Breast epithelium (tissue), 4 donors: ENCODE measurements at places on chromosomes 5 and 9.

- DNase-seq: no peak
These were observed 47.6 kb downstream of the ACO1 start for GRCh38 chr9:32431940-32432555.

GRCh38 chr5:150066901-150067396 is 19.4 kb downstream of the CSF1R start:
- no peak for DNase-seq

- DNase-seq: no peak
These were observed 1.7 kb upstream of the ALDH1A1 start for GRCh38 chr9:72954431-72955125.

DNA sequence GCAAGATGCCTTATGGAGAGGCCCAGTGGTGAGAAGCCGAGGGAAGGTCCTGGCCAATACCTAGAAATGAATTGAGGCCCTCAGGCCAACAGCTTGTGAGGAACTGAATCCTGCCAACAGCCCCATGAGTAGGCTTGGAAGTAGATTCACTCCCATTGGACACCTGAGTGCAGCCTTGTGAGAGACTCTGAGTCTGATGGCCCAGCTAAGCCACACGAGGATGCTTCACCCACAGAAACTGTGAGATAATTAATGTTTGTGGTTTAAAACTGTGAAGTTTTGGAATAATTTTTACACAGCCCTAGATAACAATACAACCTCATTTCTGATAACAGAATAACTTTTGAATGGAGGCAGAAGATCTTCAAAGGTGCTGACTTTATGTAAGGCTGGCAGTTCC is 65.9 kb upstream of the DAP start:
- no peak for DNase-seq

DNA sequence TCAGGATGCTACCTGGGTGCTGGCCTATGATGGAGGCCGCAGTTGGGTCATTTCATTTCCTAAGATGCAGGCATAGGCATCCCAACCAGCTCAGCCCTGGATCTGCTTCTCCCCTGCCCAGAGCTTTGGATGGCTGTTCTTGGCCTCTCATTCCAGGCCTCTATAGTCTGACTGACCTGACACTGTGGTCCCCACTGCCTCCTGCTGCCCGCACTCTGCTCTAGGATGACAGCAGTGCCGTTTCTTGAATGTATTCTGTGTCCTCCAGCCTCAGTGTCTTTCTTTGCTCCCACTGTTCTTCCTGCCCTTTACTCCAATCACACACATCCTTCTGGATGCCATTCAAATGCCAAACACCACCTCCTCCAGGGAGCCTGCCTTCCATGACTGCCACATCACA is 235.7 kb downstream of the HSPA4 start:
- DNase-seq: no peak
